Tibial nerve (tissue), 4 donors: ENCODE measurements at places on chromosomes 16 and 17. TPM values are rescaled to one million over a fixed set of nuclear protein-coding genes. Genes with fewer than 3 reads are reported as not detected.

GRCh38 chr16:50651835-50652438 lies 29.2 kb downstream of the SNX20 start:
- no peak for DNase-seq

DNA sequence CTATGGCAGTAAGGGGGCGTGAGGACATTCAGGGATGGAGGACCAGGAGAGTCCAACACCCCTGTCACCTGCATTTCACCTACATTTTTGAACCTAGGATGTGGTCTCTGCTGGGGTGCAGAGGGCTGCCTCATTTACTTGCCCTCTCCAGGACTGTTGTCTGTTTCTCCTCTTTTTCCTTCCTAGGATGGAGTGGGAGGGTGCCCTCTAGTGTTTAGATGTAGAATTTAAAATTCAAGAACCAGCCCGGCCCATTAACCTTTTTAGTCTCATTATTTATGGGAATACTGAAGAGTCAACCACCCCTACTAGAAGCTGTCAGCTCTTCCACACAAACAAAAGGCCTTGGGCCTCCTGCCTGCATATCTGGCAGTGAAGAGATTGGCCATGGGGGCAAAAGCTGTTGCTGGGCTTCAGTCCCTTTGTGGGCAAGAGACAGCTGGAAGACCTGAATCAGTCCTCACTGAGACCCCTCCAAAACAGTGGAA lies 2.5 kb upstream of the STARD3 start:
- no peak for DNase-seq

DNA sequence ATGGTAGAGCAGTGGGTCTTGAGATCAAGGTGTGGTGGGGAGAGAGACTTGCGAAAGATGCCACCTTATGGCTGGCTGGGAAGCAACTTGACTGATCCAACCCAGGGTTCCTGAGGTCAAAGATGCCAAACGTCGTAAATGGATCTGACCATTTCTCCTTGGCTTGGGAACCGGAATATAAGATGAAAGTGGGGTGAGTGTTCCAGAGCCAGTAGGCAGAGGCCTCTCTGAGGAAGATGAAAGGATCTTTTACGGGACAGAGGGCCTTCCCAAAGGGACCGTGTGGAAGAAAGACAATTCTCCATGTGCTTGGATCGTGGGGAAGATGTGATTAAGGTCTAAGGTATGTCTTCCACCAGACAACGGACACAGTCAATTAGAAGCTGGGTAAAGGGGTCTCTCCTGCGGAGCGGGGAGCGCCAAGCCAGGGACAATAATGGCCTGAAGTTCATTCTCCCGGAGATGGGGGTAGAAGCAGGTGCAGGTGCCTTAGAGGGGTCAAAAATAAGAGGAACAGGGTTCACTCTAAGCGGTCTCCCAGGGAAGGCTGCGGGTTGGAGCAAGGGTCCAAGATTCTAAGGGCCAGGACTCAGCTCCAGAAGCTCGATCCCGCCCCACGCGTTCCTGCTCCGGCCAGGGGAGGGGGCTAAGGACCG lies 800 bp downstream of the FXR2 start:
- DNase-seq = no peak

- DNase-seq = no peak
Measured at GRCh38 chr17:31690151-31690551, 168.9 kb downstream of the COPRS start.

PDK2 gene
- 37.9 TPM for total RNA-seq
